SJSA1 (cell line): ENCODE measurements at places on chromosomes 2 and 18.

DNA sequence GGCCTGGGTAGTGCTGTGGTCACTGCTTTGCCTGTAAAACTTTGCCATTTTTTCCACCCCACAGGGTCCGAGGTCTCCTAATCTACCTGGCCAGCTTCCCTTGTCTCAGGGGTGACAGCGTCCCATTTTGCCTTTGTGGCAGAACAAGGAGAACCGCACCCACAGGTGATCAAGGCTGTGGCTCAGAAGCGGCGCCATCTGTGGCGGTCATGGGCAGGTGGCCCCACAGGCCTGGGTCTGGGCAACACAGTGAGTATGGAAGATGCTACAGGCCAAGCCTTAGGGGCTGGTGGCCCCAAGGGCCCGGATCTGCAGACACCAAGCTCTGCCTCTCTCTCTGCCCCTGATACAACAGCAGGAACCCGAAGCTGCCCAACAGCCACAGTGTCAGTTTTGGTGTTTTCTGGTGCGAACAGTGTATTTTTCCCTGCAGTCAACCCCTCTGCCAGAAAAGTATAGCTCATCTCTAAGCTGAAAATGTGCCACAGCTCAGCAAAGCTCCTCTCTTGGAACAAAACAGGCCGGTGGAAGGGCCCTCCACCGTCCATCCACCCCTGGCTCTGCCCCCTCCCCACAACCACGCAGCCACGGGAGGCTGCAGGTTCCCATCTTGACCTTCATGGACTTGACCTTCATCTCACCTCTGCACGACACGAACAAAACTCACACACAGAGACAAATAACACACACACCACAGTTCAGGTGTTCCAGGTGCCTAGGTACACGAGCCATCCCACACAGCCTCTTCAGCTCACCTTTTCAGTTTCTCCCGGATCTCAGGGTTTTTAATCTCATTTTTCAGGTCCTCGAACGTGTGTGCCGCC, 96.7 kb downstream of the PXDN start:
- DNase-seq = no peak

DNA sequence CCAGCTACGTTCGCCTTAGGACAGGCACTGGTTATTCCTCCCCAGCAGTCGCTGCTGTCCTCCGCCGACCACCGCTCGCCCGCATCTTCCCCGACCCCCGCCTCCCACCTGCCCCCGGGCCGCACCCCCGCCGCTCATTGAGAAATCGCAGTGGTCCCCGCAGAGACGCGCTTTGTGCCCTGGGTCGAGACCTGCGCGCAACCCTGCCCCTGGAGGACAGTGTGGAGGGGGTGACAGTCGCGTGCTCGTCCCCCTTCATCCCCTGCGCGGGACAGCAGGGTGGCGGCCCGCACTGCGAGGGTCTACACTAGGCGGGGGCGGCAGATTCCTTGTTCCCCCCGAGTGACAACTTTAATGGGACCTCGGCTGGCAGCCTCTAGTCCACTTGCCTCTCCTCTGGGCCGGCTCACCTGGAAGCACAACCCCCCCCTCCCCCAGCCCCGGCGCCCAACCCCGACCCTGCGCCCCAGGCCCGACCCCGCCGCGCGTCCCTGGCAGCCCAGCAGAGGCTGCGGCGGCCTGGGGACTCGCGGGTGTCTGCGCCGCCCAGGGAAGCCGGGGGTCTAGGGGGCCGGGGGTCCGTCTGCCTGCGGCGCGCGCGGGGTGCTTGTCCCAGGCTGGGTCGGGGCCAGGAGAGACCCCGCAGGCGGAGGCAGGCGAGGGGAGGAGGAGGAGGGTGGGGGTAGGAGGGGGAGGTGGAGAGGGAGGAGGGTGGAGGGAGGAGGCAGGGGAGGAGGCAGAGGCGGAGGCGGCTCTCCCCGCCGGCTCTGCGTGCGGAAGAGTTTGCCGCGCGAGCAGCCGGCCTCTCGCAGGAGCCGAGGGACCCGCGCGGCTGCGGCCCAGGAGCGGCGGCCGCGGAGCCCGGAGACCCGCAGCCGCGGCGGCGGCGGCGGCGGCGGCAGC, at the start of gene NPAS2:
TSS of gene NPAS2 (plus strand) at position 770 of the 903 bp plus-strand sequence. CDS start 84,616 bp downstream, outside the sequence.
- peak; percentile 6 for DNase-seq

DNA sequence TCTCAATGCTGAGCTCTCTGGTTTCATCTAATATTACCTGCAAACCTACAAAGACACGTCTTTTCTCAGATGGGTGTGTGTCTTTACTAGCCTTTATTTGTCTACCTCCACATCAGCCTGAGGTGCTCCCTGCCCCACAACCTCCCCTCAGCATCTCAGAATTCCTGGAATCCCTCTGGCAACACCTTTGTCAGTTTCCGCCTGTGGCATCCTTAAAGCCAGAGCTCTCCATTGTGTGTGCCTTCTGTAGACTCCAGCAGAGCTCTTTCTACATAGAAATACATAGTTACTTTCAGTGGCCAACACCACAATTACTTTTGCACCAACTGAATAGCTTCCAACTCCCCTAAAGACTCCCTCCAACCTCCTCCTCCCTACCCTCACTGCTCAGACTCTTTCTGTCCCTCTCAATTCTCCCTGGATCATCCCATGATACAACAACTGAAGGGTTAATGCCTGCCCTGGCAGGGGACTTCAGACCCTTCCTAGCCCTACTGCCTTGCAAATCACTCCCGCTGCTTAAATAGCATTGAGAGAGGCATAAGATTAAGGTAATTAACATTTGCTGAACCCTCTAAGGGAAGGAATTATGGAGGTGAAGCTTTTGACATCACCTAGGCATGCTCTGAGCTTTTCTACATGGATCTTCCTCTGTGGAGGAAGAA, 39.6 kb upstream of the RMDN2 start:
- DNase-seq = no peak

DNA sequence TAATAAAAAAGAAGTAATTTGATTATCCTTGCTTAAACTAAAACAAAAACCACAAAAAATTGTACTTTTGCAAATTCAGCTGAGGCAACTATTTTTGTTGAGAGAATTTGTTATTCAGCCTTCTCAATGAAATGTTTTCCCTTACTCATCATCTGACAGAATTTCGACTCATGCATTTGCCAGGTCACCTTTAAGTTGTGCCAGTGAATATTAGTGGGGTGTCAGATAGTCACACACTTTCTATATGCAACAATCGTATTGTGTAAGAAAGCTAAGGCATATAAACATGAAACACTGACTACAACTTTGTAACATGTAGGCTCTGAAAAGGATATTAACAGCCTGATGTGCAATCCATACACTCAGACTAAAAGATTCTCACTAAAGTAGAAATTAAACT, 1653.1 kb upstream of the SLC39A10 start:
- DNase-seq = no peak

DNA sequence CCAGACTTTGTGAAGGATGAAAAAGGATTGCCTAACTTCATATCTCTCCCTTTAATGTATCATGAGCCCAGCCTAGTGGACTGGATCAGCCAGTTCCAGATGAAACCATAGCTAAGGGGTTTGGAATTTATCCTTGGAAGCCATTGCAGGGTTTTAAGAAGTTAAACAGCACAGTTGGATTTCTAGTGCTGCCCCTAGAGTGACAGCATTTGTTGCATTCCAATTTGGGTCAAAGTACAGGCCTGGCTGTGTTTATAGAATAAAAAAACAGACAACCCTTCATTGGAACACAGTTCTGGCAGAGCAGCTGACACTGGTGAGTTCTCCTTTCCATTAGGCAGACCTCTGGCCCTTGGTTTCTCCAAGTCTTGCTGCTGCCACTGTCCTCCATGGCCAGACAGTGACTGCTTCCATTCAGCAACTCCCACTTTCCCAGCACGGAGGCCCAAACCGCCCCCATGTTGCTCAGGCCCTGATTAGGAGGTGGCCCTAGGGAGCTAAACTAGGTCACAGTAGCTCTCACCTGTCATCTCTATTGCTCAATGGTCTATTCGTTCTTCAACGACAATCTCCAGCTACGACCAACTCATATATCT, 8.0 kb downstream of the GPR39 start:
- no peak for DNase-seq

GRCh38 chr2:153667475-153667874, 188.9 kb upstream of the RPRM start:
- DNase-seq = no peak

DNA sequence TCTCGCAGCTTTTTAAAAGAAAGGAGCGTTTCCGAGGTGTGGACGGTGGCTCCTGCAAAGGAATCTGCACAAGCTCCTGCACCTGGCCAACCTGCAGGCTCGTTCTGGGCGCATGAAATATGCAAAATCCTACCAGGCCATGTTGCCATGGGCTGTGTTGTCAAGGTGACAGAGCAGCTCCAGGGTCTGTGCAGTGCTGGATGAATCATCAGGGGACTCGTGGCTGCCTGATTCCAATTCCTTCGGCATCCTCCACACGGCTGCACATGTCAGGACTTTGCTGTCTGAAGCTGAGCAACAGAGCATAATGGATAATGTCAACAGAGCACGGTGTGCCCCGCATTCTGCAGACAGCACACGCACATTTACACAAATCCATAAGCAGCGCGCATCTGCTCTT, 120.5 kb downstream of the EIPR1 start:
- no peak for DNase-seq

DNA sequence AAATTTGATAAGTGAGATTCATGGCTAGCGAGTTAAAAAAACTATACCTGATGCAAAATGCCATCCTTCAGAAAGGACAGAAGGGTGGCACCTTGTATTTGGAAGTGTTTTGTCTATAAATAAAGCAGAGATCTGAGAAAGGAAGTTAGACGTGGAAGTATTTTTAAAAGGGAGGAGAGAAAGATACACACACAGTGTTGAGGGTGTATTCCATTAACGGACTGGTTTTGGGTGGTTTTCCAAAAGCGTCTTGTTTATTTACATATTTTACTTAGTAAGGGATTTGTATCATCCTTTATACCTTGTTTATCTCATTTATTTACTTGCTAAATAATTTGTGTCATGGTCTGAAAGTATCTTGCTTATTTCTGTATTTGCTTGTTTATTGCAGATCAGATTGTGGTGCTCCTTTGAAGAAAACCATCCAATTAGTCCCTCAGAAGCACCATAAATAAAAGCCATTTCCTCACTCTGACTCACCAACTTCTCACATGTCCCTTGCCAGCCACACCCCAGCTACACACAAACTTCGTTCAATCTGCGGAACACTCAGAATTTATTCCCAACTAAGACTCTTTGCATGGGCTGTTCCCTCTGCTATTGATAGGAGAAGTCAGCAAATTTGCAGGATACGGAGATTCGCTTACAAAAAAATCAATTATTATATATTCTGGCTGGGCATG, 90.8 kb downstream of the FAM124B start:
- no peak for DNase-seq

GRCh38 chr18:27558388-27559155, 373.5 kb upstream of the CHST9 start:
- no peak for DNase-seq

GRCh38 chr2:226979004-226979403, 143.2 kb downstream of the RHBDD1 start:
- no peak for DNase-seq

- no peak for DNase-seq
Observed at GRCh38 chr2:8054070-8054469, 627.8 kb upstream of the ID2 start.

DNA sequence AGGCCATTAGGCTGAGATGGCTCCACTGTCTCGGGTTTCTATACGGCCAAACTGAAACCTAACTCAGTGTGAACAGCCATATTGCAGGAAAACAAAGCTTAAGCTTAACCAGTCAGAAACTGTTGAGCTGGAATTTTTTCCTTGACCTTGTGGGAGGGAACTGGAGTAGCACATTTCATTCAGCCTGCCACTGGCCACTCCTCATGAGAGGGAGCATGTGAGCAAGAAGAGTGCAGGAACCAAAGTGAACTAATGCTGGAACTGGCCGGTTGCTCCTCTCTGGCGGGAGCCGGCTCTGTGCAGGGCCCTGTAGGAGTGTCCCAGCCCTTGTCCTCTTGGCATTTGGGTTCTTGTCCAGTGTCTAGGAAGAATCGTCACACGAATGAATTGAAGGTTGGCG, 5.9 kb upstream of the POLE4 start:
- DNase-seq = no peak

DNA sequence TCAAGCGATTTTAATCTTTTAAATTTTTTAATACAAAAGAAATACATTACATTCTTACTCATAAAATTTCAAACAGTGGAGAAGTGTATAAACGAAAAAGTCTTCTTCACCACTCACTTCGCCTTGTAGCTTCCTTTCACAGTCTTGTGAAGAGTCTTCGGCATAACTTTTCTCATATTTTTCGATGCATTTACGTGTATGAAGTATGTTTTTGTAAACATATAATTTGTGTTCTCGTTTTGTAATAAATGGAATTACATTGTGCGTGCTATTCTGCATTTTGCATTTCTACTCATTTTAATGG, 1.1 kb downstream of the SP140L start:
- no peak for DNase-seq

GRCh38 chr2:163990101-163990500, 254.3 kb upstream of the FIGN start:
- no peak for DNase-seq

GRCh38 chr2:170512266-170512665, 202.9 kb upstream of the SP5 start:
- DNase-seq = no peak

DNA sequence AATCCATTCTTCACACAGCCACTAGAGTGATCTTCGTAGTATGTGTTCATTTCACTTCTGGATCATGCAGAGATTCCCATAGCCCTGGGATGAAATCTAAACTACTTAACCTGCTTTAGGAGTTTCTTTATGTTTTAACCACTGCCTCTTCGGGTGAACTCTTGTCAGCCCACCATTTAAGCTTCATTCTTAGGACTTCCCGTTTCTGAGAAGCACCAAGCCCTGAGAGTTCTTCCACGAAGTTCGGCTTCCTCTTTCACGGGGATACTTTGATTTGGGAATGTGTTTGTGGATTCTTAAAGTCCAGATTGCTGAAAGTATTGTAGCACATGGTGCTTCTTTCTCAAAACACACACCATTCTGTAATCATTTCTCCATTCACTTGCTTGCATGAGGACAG, 205.0 kb downstream of the UBE2E3 start:
- no peak for DNase-seq

DNA sequence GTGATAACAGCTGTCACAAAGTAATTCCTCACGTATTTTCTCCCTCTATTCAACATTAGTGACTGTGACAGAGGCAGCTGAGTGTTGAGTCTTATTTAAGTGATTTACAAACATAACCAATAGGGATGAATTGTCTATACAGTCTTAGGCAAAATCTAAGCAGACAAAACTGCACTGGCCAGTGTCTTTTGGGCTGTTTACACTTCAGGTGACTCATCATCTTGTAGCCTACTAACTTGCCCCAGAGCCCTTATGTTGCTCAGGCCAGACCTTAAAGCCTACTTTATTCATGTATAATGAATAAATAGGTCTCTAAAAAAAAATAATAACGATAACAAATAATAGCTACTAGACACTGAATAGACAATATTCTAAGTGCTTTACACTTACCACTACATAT, 17.2 kb downstream of the THOC1 start:
- peak; percentile 6 for DNase-seq
